SK-N-MC (cell line): ENCODE measurements at places on chromosomes 6 and 20.

DNA sequence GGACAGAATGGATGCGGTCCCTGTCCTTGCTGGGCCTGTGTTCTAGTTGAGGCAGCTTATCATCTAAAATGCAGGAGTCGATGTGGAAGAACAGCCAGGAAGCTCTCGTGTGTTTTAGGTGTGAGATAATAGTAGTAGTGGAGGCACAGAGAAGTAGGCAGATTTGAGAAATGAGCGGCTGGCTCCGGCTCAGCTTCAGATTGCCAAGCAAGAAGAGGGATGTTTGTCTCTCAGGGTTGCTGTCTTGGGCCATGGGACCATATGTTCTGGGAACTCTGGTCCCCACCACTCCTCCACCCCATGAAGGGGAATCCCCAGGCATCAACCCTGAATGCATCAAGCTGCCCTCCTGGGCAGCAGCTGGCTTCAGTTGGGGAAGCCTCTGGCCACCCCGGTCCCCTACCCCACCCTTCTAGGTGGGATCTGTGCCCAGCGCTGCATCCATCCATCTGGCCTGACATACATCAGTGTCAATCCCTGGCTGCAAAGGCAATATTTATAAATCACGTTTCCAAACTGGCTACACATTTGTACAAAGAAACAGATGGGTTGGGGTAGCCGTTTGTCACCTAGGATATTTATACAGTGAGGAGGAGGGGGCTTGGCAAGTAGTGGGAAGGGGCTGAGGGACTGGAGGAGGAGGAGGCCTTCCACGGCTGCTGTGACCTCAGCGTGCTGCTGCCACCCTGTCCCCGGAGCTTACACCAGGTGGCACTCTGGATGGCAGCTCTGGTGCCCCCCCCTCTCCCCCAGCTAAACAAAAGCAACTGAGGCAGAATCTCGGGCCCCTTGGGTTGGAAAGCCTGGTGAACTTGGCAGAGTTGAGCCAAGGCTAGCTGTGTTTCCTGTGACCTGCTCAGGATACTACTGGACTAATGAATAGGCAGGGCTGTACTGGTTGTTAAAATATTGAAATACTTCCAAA is 64.4 kb downstream of the CD40 start:
- no peak for DNase-seq

DNA sequence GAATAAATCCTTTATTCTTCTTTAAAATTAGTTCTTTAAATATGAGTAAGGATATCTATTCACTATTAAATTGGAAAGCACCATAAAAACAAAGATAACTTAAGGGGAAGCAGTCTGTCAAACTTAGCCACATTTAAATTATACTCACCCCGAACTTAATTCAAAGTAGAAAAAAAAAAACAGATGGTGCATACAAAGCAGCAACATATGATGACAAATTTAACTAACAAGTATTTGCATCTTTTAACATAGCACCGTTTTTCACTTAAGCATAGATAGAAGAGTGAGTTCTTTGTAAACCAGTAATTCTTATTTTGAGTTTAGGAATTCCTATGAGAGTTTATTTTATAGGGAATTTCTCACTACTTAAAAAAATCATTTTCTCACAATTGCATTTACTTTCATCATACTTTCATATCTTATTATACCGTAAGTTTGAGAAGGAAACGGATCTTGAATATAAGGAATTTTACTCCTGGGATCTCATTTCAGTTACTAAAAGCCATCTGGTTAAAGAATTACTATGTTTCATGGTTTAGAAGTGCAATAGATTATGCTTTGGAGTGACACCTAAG is 828.2 kb upstream of the MAP3K7 start:
- no peak for DNase-seq

- DNase-seq = no peak
Observed at GRCh38 chr6:44696686-44697085, 309.2 kb downstream of the CDC5L start.

DNA sequence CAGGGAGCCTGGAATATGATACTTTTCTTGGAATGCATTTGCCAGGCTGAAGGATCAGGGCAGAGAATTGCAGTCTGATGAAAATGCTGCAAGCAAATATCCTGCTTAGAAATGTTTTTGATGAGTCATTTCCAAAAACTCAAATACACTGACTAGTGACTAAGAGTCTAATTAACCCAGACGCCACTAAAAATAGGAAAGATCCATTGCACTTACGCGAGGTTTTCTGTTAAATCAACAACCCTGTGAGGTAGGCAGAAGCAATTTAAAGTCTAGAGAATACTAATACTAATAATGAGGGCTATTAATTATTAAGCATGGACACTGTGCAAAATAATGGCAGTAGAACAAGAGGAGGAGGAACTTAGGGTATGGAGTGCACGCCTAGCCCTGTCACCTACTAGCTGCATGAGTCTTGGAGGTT is 130.1 kb upstream of the DOK5 start:
- DNase-seq = no peak

DNA sequence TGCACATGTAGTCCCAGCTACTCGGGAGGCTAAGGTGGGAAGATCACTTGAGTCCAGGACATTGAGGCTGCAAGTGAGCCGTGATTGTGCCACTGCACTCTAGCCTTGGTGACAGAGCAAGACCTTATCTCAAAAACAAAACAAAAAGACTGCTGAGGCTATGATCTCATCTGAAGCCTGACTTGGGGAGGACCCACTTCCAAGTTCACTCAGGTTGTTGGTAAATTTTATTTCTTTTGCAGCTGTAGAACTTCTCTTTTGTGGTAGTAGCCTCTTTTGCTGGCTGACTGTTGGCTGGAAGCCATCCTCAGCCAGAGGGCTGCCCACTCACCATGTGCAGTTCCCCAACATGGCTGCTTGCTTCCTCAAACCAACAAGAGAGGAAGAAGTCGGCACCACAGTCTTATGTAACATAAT is 36.8 kb upstream of the ME1 start:
- DNase-seq = no peak

GRCh38 chr20:37468886-37469285 is 52.2 kb upstream of the NNAT start:
- no peak for DNase-seq

DNA sequence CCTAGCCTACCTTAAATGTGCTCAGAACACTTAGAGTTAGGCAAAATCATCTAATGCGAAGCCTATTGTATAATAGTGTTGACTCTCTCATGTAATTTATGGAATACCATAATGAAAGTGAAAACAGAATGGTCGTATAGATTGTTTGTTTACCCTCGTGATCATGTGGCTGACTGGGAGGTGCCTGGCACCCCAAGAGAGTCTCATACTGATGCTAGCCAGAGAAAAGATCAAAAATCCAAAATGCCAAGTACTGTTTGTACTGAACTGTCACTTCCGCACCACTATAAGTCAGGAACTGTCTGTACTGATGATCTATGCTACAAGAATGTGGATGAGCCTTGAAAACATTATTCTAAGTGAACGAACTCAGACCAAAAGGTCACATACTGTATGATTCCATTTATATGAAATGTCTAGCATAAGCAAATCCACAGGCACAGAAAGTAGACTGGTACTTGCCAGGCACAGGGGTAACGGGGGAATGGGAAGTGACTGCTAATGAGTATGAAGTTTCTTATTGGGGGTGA is 22.4 kb downstream of the ZMYND8 start:
- DNase-seq = no peak

- DNase-seq = no peak
Observed at GRCh38 chr6:130115036-130115435, 96.7 kb downstream of the L3MBTL3 start.

- no peak for DNase-seq
Observed at GRCh38 chr6:40563111-40563510, 24.1 kb downstream of the LRFN2 start.

- DNase-seq = no peak
Observed at GRCh38 chr20:22984008-22984407, 51.1 kb upstream of the SSTR4 start.

DNA sequence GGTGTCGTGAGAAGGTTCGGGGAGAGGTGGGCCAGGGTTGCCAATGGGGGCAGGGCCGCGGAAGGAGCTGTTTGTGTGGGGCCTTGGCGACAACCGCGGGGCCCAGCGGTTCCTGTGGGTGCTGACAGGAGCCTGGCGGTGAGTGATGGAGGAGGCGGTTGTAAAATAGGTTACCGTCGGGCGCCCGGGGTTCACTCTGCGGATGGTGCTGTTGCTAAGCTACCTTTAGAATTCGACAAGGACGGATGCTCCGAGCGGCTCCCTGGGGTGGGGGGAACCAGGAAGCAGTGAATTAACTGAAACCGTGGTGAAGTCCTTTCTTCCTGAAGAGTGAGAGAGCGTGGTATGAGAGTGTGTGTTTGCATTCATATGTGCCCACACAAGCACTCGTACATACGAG is 61.7 kb downstream of the CDH22 start:
- DNase-seq = no peak

GRCh38 chr6:107962723-107963122 is 4.7 kb upstream of the SEC63 start:
- no peak for DNase-seq

DNA sequence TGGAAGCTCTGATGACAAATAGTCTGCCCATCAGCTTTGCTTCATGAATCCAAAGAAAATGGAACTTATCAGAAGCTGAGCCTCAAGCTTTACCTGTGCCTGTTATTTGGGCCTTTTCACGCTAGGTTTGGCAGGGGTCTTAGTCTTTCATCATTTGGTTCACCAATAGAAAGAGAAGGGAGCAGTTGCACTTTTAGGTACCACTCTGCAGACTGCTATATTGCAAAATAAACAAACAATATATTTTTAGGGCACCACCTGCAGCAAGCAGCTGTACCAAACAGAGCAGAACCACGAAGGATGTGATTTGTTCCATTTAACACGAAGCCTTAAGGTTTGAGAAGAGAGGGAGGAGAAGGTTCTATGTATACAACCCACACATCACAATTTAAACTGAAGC is 291.4 kb upstream of the RNF217 start:
- no peak for DNase-seq

DNA sequence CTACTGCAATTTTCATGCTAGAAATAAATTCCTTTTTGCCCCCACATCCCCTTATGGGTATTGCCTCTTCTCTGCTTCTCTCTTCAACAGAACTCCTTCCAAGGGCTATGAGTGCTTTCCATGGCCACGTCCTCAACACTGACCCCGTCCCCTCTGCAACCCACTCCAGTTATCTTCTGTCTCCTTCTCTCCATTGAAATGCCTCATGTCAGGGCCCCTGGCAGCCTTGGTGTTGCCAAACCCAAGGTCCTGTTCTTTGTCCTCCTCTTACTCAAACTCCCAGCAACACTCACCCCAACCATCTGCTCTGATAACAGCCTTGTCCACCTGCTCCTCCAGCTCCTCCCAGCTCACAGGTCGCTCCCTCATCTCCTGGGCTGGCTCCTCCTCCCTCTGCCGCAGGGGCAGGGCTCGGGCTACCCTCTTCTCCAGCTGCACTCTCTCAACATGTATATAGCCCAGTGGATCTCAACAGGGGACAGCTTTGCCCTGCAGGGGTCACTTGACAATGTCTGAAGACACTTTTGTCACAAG is 196.1 kb upstream of the QKI start:
- no peak for DNase-seq

DNA sequence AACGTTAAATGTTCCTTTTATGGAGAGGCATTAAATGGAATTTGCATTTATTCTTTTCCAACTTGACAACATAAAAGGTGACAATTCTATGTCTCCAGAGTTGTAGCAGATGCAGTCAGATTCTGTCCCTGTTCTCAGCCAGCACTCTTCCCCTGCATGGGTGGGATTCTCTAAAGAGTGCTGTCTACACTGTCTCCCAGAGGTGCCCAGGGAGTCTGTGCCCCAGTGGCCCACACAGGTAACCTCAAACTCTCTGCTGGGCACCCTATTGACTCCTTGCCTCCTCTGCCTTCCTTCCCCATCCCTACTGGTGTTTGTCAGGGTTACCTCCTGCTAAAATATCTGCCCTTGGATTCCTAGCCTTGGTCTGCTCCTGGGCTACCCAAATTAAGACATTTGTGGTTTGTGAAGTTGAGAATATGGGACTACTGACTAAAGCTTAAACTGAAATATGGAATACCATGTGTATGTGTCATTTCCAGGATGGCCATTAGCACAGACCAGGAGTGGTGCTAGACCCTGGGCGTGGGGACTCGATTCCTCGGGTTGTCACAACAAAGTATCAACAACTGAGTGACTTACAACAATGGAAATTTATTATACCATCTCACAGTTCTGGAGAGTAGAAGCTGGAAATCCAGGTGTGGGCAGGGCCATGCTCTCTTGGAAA is 284.7 kb downstream of the CDH26 start:
- DNase-seq = no peak

GRCh38 chr6:44634321-44634720 is 246.8 kb downstream of the CDC5L start:
- DNase-seq = no peak

DNA sequence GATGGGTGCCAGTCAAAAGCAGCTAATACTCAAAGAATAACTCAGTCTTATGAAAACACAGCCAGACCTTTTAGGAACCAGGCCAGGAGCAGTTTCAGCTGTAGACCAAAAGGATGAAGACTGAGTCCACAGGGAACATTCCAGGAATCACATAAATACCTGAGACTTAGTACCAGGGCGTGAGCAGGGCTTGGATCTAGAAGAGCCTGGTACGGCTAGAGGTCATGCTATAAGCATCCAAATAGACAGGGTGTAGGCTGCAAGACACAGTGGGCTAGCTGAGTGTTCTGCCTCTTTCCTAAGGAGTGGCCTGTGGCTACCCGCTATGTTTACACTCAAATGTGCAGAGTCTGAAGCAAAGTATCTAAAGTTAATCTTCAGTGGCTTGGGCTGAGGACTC is 29.5 kb upstream of the LRRC1 start:
- DNase-seq = no peak

DNA sequence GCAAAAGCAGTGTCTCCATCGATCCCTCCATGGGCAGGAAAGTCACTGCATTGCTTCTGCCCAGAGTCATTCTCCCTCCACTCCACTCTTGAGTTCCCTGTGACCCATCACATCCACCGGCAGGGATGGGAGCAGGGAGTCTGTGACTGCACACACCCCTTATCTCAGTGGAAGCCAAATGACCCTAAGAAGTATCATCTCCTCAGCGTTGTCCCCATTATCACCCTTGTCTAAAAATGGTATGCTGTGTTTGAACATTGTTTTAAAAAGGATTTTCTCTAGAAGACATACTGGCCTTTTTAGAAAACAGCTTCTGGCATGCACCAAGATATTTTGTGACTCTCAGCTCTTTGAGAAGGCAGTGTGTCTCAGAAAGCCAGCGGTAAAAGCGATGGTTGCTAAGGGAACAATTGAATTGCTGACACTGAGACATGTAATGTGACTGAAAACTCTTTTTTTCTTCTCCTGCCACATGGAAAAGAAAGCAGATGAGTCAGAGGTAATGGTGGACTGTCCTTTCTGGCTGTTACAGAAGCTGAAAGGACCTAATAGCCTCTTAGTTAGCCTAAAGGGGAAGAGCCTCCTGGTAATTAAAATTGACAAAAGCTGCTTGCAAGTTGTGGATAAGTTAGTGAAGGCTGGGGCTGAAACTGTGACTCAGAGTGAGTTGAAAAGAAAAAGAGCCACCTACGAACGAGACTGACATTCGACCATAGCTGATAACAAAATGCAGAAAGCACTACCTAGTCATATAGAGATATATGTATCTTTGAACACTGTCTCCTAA is 120.5 kb downstream of the MAP3K7 start:
- DNase-seq = no peak
